ENCODE measurements at places on chromosomes 2 and 18.

DNA sequence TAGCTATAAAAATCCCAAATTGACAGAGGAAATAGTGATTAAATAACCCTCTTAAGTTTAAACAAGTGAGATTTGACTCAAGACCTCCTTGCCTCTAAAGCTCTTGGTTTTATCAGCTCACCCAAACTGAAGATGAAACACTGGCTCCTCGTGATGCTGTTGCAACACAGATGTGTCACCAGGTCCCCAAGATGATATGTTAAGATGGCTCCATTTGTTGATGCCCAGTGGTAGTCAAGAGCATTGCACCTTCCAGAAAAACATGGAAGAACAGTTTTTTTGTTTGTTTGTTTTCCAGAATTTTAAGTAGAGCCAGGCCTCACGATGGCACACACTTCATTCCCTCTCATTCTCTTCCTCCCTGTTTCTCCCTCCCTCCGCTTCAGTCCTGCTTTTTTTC lies 399.8 kb downstream of the TXNL1 start:
- no peak for DNase-seq

GRCh38 chr18:74172697-74173433 lies 24.5 kb downstream of the TIMM21 start:
- DNase-seq = no peak

- no peak for DNase-seq
These were observed 2.9 kb upstream of the MEIS1 start for GRCh38 chr2:66431846-66432587.

- no peak for DNase-seq
These were observed 179.5 kb downstream of the PTGR3 start for GRCh38 chr18:75029481-75029880.

DNA sequence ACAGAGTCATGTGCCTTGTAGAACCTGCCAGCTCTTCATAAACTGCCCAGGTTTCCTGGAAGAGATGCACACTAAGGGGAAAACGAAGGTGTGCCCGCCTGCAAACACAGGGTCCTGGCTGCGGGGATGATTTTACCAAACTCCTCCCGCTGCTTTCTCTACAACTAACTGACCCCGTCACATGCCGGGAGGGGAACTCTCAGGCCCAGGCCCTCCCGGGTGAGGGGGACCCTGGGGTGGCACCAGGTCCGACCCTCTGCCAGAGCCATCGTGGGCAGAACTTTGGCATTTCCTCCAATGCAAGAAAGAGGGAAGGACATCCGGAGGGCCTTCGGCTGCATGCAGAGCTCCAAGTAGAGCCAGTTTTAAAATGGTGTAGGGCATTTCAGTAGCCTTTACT lies 28.6 kb downstream of the CAPN13 start:
- DNase-seq = no peak
